ENCODE measurements at places on chromosomes 13 and 19.
A peak's percentile ranks its signal among the peaks of the same experiment; 100 is the strongest.

DNA sequence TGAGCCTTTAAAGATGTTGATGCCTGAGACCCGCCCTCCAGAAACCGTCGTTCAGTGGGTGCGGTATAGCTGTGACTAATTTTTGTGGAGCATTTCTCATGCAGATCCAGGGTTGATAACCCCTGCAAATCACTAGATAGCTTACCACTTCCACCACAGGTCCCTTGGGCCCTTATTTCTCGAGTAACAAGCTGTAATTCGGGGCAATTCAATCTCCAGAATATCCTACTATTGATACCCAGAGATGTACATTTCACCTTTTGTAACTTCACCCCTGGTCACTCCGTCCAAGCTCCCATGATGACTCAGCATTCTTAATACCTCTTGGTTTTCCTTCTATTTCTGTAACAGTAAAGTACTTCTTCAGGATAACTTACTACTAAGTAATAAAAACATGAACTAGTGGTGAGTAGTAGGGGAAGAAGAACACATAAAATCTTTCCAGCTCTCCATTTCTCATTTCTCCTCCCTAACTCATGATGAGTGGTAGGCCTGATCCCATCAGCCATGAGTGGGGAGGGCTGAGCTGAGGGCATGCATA lies 71.9 kb upstream of the UBL3 start:
- DNase-seq, result no peak

DNA sequence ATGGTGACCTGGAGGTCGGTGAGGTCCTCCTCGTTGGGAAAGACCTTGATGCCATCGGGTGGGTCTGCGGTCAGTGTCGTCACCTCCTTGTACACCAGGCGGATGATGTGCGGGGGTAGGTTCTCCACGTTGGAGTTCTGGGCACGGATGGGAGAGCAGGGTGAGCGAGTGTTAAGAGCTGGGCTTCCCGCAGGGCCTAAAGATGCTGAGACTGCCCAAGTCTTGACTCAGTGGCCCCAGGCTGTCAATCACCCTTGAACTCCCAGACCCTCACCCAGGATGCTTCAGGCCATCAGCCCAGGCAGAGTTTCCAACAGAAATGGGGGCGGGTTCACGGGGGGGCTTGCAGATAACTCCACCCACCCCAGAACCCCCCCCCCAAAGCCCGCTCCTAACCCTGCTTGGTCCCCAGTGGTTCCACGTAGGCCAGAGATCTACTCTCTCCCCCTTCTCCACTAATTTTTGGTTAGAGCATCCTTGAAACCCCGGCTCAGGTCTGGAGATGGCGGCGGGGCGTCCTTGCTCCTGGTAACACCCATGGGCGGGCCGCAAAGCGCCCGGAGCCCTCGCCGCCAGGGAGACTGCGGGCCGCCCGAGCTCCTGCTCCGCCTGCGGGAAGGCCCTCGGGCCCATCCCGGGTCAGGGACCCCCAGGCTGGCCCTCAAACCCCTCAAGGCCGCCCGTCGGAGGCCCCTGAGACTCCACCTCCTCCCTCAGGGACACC lies 600 bp downstream of the UBE2S start:
- no peak for DNase-seq

DNA sequence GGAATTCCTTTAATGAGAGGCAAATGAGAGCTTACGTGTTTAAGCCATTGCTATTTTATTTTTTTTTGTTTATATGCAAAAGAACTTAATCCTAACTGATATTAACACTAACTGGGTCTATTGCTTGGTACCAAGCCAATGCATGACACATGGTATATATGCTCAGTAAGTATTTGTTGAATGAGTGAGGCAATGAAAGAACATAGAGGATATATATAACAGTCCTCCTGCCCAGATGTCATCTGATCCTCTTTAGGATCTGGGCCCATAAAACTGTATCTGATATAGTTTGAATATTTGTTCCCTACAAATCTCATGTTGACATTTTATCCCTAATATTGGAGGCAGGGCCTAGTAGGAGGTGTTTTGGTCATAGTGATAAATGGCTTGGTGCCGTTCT lies 13.0 kb upstream of the ALOX5AP start:
- no peak for DNase-seq

- no peak for DNase-seq
Measured at GRCh38 chr19:873561-874041, 14.1 kb downstream of the CFD start.

DNA sequence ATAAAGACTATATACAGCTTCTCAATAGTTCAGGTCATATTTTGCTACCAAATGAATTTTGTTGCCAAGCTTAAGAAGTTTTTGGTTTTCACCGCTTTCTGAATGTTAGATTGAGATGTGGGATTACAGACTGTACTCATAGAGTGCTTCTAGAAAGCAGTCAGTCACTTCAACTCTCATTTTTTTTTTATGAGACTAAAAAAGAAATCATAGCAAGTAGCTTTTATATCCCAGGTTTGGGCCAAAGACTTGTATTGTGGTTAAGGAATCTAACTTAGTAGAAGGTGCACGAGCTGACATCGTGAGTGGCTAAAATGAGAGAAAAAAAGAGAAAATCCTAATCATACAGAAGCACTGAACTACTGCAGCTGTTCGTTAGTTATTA lies 2.2 kb upstream of the USPL1 start:
- DNase-seq, result no peak

DNA sequence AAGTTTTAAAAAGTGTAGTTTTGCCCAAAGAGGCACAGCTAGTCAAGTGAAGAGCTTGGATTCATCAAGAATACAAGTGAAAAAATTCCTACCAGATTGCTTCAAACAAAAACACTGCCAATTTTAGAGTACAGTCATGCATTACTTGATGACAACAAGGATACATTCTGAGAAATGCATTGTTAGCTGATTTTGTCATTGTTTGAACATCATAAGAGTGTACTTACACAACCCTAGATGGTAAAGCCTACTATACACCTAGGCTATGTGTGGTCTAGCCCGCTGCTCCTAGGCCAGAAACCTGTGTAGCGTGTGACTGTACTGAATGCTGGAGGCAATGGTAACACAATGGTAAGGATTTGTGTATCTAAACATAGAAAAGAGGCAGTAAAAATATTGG lies 41.1 kb downstream of the TMTC4 start:
- peak; percentile 62 for DNase-seq

DNA sequence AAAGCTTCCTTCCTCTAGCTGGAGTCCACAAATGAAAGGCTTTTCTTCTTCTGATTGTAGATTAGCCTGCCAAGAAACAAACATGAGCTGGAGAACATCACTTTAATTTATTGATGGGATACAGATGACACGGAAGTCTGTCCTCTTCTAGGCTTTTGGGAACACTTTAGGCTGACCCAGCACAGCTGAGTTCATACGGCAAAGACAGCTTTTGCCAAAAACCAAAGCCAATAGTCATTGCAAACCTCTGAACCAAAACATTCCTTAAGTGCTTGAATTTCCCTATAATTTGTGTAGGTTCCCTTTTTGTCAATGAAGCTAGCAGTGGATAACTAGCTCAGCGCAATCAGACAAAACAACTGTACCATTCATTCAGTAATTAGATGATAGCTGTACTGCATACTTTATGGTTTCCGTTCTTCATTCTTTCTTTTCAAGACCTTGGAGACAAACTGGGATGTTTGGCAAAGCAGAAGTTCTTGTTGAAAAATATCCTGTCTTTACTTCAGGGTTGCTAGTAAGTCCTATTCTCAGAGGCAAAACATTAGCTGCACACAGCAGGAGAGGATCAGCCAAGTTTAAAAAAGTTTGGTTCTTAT lies 95.7 kb upstream of the SPRY2 start:
- DNase-seq, result peak; percentile 49

DNA sequence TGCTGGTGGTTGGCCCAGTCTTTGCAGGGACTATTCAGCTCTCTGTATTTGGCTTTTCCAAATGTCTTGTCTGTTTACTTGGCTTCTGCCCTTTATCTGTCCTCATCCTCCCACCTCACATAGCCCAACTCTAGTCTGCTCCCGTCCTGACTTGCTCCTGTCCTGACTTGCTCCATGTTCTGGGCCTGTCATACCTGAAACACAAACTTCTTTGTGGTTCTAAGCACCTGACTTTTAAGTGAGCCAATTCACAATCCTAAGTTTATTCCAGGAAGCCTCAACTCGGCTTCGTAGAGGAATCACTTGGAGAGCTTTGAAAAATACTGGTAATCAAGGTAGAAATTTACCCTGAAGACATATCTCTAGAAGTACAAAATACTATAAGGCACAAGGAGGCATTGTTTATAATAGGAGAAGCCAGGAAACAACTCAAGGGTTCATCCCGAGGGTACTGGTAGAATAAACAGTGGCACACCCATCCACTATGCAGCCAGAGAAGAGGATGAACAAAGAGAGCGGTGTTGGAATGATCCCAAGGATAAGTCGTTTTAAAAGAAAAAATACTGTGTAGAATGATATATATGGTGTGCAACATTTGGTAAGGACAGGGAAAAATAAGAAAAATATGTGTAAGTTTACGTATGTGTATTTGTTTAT lies 284.5 kb downstream of the FGF14 start:
- DNase-seq, result no peak

GRCh38 chr13:102508411-102508810 lies 88.4 kb upstream of the TPP2 start:
- no peak for DNase-seq

- DNase-seq, result no peak
Measured at GRCh38 chr19:6853868-6854267, 33.5 kb upstream of the ADGRE1 start.

GRCh38 chr13:23889615-23890607 lies 711 bp upstream of the MIPEP start:
- DNase-seq, result no peak

GRCh38 chr19:43699506-43700394 lies 16.1 kb upstream of the IRGC start:
- no peak for DNase-seq

DNA sequence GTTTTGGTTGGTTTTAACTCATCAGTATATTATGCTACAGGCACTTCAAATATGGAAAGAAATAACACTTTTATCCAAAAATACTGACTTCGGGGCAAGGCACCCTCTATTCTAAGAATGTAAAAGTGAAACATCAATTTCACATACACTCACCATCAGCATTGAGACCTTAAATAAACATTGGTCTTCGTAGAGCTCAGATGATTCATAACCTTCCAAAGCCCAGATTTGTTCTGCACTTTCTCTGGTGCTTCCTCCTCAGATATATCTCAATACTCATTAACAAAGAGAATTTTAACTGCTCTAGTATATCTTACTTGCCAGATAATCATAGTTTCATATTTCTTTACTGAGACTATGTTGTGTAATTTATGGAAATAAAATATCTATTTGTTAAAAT lies 794.3 kb downstream of the LIG4 start:
- no peak for DNase-seq

- DNase-seq, result peak; percentile 56
Measured at GRCh38 chr19:10580979-10581631, 6.0 kb downstream of the AP1M2 start.

- DNase-seq, result no peak
Measured at GRCh38 chr13:73939603-73940002, 194.6 kb downstream of the KLF12 start.

DNA sequence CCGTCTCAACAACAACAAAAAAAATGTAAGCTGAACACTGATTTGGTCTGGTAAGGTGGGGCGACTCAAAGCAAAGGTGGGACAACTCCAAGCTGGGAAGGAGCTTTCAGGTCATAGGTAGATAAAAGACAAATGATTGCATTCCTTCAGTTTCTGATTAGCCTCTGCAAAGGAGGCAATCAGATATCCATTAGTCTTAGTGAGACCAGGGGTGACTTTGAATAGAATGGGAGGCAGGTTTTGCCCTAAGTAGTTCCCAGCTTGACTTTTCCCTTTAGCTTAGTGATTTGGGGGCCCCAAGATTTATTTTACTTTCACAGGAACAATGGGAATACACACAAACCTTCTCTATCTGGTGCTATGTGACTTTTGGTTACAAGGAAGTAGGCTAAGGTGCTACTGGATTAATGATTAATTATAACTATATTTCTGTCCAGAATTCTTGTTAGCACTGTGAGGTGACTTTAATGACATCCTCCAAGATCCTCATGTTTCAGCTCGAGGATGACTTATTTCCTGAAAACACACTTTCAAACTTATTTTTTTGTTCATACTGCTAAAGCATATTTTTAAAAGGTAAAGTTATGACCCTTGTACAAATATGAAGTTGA lies 10.6 kb upstream of the MTRF1 start:
- DNase-seq, result no peak

- DNase-seq, result no peak
Measured at GRCh38 chr13:27168906-27169657, 2.5 kb downstream of the USP12 start.

- DNase-seq, result no peak
Measured at GRCh38 chr13:24491845-24492244, 20.7 kb downstream of the PARP4 start.

DNA sequence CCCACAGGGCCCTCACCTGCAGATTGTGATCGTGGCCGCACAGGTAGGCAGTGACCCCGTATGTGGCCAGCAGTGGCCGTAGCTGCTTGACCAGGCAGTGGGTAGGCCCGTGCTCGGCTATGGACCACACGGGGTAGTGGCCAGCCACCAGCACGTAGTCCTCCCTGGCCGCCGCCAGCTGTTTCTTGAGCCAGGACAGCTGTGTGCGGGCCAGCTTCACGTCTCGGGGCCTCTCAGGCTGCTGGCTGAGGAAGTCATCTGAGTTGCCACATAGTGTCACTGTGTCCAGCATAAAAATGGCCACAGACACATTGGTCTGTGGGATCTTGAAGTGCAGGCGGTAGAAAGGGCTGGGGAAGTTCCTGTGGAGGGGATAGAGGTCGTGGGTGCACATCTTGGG lies 1.2 kb downstream of the ACP5 start:
- DNase-seq, result no peak

GRCh38 chr13:32323912-32324311 lies 8.6 kb downstream of the BRCA2 start:
- DNase-seq, result peak; percentile 43

DNA sequence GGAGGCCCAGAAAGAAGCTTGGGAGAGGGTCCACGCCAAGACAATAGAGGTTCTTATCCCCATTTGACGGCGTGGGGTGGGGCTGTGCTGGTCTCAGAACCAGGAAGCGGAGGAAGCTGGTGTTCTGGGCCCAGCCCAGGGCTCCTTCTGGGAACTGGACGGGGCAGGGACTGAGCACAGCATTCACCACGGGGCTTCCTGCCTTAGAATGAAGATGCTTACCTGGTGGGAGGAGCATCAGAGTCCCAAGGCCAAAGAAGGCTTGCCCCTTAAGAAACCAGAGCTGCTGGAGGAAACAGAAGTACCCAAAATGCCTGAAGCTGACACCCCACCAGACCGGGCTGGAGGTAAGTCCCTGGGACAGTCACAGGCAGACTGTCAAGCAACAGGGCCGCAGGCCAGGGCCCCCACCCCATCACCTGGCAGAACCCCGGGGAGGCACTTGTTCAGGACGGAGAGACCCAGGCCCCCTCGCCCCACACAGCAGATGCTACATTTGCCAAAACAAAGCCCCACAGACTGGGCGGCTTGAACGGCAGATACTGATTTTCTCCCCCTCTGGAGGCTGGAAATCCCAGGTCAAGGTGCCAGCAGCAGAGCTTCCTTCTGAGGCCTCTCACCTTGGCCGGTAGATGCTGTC lies 17.8 kb upstream of the IGLON5 start:
- no peak for DNase-seq

GRCh38 chr13:67515895-67516294 lies 285.8 kb upstream of the PCDH9 start:
- peak; percentile 71 for DNase-seq

Data from fibroblast of skin of left biceps (primary cell).